Keratinocyte (primary cell): ENCODE measurements at places on chromosomes 6 and 20.
A peak's percentile ranks its signal among the peaks of the same experiment; 100 is the strongest.

DNA sequence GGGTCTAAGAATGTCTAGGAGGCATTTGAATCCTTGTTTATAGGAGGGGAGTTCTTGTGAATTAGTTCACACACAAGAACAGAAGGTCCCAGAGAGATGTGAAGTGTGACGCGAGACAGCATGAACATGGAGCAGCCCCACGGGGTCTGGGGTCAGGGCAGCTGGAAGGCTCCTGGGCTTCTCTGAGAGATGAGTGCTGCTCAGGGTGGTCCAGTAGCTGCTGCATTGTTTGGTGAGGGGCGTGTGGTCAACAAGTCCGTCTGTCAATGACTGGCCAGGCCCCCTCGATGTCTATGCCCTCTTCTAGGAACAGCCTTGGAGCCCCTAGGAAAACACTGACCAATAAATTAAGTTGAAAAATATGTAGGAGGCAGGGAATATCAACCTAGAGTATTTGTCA, 40.2 kb upstream of the GABRR1 start:
- no peak for DNase-seq

DNA sequence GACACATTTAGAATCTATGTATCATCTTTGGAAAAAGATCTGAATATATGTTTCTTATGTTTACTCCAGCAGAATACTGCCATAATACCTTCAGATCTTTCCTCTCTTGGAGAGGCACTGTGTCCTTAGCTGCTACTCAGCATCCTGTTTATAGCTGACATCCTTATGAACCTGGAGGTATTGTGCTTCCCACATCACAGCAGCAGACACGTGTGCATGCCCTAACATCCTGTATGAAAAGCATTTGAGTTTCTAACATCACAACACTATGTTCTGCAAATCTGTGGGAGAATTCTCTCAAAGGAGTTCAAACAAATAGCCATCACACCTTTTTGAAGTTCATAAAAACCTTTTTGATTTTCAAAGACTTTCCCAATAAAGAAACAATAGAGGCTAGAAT, 216.0 kb downstream of the GJA1 start:
- DNase-seq = no peak

DNA sequence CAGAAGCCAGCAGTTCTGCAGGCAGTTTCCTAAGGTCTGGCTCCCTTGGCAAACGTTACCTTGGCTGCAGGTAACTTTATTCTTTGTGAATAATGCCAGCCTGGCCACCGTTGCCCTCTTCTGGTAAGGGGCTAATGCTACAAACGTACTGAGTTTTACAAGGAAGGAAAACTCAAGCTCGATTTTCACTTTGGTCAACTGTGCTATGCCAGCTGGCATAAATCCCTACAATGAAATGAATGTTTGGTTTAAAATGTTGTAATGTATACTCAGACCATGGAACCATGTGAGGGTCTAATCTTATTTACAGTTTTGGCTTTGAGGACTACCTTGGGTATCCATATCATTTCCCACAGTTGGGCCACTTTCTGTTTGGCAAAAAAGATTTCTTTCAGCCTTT, 101.4 kb downstream of the SLX4IP start:
- no peak for DNase-seq

DNA sequence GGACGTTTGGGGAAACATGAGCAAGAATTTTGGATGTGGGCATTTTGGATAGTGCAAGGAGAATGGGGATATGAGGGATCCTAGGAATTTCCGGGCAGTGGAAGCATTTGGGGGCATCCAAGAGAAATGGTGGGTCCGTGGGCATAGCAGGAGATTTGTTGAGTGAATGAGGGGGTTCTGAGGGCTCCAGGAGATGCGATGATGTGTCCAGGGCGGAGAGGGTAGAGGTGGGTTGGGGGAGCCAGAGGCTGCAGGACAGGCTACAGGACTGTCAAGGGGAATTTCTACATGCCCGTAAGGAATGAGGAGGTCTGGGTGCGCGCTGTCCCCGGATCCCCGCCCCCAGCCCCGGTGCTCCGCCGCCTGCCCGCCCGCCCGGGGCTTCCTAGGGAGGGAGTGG, 364 bp downstream of the FRS3 start:
- no peak for DNase-seq

- DNase-seq = no peak
Observed at GRCh38 chr20:23294166-23294565, 56.4 kb upstream of the NXT1 start.

DNA sequence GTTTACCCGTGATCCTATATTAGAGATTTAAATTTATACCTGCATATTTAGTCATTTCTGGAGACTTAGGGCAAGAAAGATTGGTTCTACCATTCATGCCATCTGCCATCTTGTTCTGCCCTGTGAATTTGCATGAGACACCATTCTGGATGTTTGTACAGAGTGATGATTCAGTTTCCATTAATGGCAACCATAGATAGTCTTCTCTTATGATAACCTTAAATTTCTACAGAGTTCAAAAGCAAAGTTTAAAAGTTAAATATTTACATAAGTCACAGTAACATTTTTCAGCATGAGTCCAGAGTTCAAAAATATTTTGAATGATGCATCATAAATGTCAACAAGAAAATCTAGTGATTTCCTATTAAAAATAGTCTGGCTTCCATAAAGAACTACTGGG, 23.2 kb downstream of the PLCB1 start:
- DNase-seq = no peak

- DNase-seq = no peak
Observed at GRCh38 chr6:127328043-127328609, 15.3 kb downstream of the ECHDC1 start.

GRCh38 chr20:47971058-47971791, 185.9 kb upstream of the SULF2 start:
- no peak for DNase-seq

- no peak for DNase-seq
Observed at GRCh38 chr6:167396659-167397490, 72.0 kb downstream of the TTLL2 start.

DNA sequence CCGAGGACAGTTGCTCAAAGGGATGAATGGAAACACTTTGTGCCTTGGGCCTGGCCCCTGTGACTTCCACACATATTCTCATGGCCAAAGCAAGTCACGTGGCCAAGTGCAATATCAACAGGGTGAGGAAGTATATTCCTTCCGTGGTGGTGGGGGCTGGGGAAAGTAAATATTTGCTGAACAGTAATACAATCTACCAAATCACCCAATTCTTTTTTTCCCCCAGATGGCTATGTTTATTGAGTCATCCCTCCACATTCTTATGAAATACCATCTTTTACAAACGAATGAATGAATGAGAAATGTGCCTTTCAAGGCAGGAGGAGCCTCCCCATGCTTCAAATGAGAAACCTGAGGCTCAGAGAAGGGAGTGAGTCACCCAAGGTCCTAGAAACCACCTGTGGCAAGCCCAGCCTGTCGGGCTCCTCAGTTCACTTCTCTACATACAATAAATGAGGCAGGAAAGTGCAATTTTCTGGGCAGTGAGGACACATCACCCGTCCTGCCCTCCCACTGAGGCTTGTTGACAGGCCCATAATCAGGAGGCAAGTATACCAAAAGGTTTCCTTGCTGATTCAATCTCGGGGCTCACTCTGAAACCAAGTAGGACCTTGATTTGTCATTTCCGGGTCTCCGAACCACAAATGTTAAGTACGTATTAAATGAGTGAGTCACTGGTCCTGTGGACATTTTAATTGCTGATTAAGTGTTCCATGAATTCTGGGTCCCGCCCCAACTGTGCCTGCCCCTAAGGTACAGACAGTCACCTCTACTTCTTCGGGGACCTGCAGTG, 25.3 kb upstream of the TOP1 start:
- peak; percentile 93 for DNase-seq

GRCh38 chr6:22657352-22657980, 88.1 kb downstream of the HDGFL1 start:
- DNase-seq = no peak

- DNase-seq = no peak
Observed at GRCh38 chr6:130679684-130680083, 147.5 kb upstream of the SMLR1 start.

GRCh38 chr20:24722586-24722985, 226.5 kb upstream of the CST7 start:
- DNase-seq = no peak
